Suppressor macrophage treated with lipopolysaccharide for 4 hours (primary cell): ENCODE measurements at places on chromosomes 4 and X.

DNA sequence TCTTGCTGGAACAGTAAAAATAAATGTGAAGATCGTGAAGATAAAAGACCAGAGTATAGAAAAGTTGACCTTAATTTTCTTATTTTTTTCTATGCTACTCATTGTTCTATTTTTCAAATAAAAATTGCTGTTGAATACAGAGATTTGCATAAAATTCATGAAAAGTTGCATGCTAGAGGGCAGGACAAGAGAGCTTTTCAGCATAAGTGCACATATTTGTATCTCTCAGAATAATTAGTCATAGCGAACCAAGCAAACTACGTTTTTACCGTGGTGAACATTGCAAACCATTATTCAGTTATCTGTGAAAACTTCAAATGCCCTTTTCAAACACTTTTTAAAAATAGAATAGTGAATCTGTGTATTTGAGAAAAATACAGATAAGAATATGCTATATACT lies 26.4 kb upstream of the AFF2 start:
- DNase-seq: no peak

DNA sequence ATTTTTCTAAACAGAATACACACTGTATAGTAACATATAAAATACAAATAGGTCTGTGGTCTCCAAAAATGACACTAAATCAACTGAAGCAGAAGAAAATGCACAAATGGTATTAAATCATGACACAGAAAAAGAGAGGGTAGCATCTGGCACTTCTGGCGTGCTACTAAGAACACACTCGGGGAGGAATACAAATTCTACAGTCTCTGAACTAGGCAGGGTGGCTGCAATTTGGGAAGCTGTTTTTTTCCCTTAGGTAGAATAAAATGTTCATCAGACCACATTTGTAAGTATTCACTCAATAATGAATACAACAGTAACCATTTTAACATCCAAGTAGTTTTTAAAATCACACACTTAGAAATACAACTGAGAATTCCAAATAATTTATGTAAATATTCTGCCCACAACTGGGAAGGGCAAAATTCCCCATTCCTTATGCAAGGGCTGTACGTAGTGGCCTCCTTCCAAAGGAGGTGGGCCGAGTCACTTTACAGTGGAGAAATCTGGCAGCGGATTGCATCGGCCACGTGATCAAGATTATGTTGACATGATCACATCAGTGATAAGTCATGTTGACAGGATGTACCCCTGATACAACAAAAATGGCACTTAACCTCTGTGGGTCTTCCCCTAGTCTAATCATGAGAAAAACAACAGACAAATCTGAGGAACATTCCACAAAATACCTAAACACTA lies 101.1 kb downstream of the TSPAN5 start:
- no peak for DNase-seq

GRCh38 chr4:1002631-1003251 lies 8.7 kb upstream of the FGFRL1 start:
- DNase-seq: no peak

DNA sequence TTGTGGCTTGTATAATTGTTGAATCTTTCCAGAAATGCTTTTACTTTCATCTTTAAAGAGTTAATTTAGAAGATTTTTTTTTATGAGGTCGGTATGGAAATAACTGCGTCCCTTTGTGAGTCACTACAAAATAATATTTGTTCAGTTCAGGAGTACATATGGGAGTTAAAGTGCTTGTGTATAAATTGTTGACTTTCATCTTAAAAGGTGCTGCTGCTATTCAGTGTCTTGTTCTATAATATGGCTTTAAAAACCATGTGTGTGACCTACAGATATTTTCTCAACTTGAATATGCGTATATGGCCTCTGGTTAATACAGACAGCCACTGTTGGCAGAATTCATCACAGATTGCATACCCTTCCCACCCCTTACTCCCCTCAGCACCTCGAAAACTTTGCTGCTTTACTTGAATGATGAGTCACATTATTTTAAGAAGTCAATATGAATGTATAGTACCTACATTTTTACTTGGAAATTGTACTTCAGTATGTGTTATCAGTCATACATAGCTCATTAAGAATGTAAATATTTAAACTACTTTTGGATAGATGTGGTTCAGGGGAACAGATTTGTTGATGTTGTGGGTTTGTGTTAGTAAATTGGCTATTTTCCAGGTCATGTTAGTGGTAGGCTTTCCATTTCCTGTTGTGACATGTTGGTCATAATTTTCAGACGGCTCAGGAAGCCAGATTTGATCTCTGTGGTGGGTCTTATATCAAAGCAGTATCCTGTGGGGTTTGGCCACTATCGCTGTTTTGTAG lies 1.5 kb downstream of the CLCN3 start:
- DNase-seq: peak; percentile 63
